NCI-H1048 (cell line): ENCODE measurements at places on chromosomes 1 and 21.

DNA sequence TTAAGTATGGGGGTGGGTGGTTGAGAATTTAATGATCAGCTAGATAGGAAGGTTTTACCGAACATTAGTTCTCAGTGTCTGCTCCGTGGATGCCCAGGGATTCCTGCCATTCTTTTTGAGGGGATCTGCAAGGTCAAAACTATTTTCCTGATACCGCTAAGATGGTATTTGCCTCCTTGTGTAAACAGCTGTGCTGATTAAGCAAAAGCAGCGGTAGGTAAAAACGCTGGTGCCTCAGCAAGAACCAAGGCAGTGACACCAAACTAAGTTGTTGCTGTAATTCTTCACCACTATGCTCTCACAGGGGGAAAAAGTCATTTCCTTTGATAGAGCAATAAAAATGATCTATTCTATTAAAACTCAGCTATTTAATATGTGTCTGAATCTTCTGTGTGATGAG lies 229.0 kb downstream of the FMN2 start:
- DNase-seq = no peak

DNA sequence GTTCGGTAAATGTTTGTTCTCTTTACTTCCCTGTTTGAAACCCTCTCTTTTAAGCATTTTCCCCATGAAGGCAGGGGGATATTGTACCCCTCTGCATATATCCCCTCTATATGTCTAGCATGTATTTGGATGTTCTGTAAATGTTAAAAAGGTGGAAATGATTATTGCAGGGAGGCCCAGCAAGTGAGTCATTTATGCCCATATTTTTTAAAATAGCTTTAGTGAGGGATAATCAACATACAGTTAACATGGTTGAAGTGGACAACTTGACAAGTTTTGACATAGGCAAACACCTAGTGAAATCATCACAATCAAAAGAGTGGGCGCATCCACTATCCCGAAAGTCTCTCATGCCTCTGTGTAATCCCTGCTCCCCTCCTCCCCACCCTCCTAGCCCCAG lies 20.8 kb upstream of the RGS16 start:
- no peak for DNase-seq

- DNase-seq = no peak
These were observed 42.4 kb downstream of the DRAM2 start for GRCh38 chr1:111097356-111098099.

DNA sequence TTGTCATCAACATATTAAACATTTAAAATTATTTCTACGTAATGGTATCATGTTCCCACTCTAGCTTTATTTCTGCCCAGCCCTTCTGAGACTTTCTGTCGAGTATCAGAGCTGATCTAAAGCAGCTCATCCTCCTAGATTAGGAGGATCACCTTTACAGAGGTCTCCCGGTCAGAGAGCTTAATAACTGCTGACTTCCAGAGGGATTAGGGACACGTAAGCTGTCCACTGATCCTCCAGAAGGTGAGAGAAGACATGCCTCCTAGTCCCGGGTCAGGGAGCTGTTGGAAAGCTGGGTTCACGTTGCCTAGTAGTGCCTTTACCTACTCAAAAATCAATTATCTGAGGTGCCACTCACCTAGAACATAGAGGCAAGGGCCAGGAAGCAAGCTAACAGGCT lies 31.2 kb upstream of the NADK start:
- no peak for DNase-seq
